Fibroblast of skin of right biceps (primary cell): ENCODE measurements at places on chromosomes 12 and 14.
A peak's percentile ranks its signal among the peaks of the same experiment; 100 is the strongest.

GRCh38 chr12:68614105-68614679 lies 3.5 kb downstream of the RAP1B start:
- no peak for DNase-seq

GRCh38 chr14:96158735-96159134 lies 45.9 kb upstream of the BDKRB2 start:
- no peak for DNase-seq

GRCh38 chr12:39990122-39991101 lies 115.5 kb downstream of the SLC2A13 start:
- peak; percentile 39 for DNase-seq

GRCh38 chr12:130826151-130826801 lies 12.8 kb downstream of the STX2 start:
- DNase-seq, result peak; percentile 75
